ENCODE measurements at places on chromosomes 6 and 20.

DNA sequence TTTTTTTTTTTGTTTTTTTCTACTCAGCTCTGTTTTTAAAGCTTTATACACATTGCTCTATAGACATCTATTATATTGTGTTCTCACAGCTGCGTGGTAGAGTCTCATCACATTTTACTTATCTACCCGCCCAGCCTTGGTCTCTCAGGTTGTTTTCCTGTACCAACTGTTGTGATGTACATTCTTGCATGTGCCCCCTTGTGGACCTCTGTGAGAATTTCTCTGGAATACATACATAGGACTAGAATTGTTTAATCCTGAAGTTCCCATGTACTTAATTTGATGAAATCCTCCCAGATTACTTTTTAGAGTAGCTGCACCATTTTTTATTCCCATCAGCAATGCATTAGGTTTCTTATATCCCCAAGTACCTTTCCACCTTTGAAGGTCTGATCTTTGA is 40.4 kb upstream of the TINAG start:
- DNase-seq = no peak

DNA sequence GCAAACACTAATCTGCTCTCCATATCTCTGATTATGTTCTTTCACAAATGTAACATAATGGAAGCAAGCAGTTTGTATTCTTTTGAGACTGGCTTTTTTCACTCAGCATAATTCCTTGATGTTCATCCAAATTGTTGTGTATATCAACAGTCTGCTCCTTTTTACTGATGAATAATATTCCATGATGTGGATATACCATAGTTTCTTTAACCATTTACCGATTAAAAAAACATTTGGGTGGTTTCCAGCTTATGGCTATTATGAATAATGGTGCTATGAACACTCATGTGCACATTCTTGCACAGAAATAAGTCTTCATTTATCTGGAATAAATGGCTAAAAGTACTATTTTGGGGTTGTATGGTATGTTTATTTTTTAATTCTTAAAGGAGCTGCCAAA is 708.9 kb downstream of the RFPL4B start:
- DNase-seq = no peak

DNA sequence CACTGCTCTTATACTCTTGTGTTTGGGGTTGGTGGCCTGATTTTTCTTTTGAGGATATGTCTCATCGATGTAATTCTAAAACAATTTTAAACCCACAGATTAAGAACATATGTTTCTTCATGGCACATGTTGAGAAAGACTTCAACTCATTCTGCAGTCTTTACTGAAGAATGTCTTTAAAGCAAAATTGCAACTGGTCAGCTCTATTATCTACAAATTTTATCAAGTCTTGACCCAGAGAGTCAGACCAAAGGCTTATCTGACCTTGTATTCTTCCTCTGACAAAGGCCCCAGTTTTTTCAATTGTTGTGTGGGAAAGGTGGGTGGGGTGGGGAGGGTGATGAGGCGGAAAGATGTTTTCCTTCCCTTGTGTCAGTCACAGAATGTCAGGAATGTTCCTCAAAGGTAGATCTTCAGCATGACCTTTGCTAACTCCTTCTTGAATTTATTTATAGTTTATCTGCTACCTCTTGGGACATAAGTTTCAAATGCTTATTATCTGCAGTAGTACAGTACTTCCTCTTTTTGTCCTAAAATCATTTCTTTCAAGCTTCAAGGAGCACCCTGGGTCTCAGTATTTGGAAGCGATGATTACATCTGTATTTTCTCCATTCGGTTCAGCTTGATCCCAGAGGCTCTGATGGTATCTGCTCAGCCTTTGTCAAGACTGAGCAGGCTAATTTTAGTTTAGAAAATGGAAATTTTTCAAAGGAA is 63.2 kb upstream of the TIAM2 start:
- DNase-seq = no peak

DNA sequence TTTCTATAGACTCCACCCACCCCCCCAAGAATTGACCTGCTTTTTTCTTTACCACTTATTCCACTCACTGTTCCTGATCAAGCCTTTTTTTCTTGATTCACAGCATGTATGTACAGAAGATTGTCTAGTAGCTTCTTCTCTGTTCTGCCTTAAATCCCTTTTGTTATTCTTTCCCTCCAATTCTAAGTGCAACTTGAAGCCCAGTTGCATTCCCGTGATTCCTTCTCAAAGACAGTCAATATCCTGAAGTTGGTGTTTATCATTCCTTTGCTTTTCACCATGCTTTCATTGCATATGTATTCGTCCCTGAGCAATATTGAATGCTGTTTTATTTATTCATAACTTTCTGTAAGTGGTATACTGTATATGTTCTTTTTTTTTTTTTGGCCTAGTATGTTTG is 21.0 kb downstream of the XRN2 start:
- DNase-seq = no peak

GRCh38 chr6:35554811-35555210 is 42.1 kb upstream of the TULP1 start:
- DNase-seq = no peak

DNA sequence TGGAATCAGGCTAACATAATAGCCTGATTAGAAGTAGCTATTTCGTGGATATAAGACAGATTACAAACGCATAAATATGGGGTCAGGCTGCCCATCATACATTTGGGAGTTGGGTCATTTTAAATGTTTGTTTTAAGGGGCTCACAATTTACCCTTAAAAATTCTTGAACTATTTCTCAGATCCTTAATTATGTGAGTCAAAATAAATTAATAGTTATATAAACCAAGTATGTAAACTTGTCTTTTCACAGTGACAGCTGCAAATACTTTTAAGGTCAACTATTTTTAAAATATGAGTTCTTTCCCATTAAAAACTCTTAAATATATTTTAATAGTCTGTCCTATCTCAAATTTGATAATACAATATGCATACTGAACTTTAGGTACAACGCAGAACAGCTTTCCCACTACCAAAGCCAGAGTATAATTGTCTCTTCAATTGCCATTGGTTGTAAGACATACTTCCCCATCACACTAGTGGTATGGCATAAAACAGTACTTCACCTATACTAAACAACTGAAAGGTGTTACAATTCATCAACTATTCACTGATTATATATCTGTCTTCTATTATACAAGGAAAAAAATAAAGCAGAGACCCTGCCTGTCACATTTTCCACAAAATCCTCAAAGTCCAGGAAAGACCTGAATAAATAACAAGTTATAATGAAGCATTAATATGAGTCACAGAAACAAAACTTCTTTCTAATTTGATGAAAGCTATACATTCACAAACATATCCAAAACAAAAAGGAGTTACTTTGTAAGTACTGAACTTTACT is 80.8 kb upstream of the COL21A1 start:
- DNase-seq = no peak

DNA sequence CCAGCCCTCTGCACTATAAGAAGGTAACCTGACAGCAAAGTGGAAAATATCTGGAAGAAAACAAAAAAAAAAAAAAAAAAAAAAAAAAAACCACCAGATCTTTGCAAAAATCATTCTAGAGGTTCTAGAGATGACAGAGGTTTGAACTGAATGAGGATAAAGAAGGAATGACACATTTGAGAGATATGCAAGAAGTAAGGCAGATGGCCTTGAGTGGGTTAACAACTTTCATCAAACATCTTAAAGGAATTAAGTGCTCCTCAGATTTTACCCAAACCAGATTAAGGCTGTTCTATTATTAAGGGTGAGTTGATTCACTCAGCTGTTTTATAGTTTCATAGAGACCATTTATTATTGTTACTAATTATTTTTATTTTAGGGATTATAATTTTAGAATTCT is 62.0 kb downstream of the RSPO3 start:
- no peak for DNase-seq

DNA sequence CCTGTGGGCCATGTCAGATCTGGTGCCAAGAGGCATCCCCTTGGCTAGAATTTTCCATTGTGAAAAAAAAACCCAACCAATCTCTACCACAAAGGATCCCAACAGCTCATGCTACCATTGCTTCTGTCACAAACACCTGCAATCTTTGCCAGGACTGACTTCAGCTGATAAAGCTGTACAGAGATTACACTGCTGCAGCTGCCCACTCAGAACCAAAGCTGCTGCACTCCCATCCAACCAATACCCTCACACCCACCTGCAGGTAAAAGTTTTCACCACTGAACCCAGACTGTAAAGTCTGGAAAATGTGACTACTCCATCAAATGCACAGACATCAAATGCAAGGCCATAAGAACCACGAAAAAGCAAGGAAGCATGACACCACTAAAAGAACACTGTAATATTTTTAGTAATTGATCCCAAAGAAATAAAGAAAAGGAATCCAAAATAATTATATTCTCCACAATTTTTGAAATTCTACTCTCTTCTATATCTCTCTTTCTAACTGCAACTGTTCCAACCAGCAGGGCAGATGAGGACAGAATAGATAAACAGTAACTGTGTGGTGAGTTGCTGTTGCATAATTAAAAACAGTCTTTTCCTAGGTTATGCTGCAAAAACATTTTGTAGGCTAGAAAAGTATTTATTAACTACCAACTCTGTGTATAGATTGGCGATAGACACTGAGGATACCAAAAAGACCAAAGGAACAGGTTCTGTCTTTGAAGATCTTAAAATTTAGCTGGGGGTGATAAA is 128.0 kb upstream of the MCHR2 start:
- DNase-seq = no peak

DNA sequence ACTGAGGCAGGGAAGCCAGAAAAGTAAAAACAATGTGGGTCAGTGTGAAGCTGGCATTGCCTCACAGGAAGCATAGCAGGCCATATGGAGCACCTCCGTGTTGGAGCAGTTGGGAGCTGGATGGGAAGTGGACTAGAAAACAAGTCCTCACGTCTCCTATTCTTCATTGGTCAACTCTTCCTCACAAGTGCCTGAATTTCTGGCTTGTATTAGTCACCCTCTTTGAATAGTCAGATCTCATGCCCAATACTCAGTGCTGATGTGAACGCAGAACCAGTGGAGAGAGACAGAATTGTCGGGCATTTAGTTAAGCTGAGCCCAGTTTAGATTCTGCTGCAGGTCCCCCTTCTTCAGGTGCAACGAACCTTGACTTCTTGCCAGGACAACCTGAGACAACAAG is 22.3 kb upstream of the RSPO3 start:
- no peak for DNase-seq

DNA sequence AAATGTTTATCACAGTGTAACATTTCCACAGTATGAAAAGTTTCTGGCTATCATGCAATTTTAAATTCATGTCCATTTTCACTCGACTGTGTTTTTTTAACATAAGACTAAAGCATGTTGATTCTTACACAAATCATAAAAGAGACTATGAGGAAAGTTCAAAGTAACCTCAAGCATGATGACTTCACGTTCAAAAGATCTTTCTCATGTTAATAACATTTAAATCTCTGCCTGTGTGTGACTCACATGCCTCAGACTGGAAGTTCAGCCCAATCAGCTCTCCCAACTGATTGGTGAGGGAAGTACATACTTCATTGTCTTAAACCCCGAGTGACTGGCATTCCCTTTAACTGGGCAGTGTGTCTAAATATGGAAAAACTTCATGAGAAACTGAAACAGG is 37.4 kb downstream of the ATXN1 start:
- DNase-seq = no peak

DNA sequence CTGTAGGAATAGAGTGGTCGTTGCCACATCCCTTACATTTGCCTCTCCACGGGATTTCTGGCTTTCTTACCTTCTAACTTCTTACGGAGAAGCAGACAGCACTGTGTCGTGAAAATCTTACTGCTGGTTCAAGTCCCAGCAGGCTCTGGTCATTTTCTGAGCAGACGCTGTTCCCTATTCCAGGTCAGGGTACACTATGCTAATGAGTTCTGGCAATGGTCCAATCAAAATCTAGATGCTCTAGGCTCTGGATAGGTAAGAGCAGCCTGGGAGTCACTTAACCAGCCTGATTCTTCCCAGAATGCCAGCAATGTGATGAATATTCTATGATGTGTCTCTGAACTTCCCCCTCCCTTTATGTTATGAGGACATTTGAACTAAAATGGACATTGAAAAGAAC is at the start of gene GCM1:
GCM1 (minus strand) TSS at position 158 of the 400 bp plus-strand sequence. CDS start 3,209 bp downstream, outside the sequence.
- no peak for DNase-seq

GRCh38 chr6:19333936-19334335 is 503.2 kb upstream of the ID4 start:
- DNase-seq = no peak

- DNase-seq = no peak
Measured at GRCh38 chr6:35359744-35360348, 17.5 kb downstream of the PPARD start.
